Inflammatory macrophage treated with lipopolysaccharide for 4 hours (primary cell): ENCODE measurements at places on chromosomes 1 and 21.
A peak's percentile ranks its signal among the peaks of the same experiment; 100 is the strongest.

DNA sequence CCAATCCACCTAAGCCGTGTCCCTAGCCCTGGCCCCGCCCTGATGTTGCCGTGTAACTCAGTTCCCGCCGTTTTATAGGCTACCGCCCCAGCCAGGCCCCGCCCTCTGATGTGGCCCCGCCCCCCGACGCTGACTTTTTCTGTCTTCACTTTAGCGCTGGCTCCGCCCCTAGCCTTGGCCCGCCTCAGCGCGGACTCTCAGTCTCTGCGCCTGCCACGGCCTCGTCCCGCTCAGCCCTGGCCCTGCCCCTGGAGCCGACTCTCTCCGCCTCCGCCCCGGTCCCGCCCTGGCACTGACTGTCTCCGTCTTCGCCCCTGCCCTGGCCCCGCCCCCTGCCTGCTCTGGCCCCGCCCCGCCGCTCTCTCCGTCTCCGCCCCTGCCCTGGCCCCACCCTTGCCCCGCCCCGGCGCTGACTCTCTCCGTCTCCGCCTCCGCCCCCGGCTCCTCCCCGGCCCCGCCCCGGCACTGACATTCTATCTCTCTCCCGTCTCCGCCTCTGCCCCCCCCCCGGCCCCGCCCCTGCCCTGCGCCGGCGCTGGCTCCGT is 5.2 kb downstream of the MATN1 start:
- DNase-seq, result peak; percentile 99

GRCh38 chr1:60280819-60281218 is 207.2 kb upstream of the C1orf87 start:
- DNase-seq, result no peak

DNA sequence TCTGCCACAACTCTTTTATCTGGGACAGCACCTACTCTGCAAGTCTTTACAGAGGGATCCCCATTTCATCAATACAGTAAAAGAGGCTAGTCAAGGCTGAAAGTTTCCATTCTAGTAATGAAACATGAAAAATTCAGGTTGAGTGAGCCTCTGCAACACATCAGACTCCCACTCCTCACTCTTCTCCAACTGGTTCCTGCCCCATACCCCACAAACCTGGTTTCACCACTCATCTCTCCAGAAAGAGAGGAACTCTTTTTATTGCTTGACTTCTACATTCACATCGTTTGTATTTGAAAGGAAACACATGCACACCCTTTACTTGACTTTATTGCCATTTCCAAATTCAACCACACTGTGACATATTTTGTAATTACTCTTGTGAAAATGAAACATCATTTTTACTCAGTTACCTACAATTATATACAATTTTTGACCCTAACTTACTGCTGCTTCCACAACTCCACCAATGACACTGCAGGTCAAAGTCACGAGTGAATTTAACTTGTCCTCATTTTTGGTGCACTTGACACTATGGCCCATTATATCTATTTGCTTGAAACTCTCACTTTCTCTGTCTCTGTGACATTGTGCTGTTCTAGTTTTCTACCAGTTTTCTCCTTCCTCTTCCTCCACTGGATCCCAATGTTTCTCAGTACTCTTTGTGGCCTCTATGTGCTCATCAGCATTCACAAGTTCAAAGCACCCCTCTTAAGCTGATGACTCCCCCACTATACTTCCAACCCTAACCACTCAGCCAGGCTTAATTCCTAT is 8.0 kb downstream of the STX6 start:
- DNase-seq, result peak; percentile 74

DNA sequence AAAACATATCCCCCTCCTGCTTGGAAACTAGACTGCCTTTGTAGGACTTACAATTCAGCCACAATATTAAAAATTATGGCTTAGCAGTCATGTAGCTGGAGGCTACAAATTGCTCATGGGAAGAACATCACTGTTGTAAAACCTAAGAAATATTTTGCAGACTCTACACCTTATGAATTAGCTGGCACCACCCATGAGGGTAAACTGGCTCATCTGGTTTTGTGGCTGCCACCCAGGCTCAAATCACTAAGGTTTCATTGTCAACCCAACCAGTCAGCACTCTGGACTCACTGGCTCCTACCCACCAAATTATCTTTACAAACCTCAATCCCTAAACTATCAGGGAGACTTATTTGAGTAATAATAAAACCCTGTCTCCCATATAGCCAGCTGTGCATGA is 100.7 kb upstream of the OLFM3 start:
- DNase-seq, result no peak

DNA sequence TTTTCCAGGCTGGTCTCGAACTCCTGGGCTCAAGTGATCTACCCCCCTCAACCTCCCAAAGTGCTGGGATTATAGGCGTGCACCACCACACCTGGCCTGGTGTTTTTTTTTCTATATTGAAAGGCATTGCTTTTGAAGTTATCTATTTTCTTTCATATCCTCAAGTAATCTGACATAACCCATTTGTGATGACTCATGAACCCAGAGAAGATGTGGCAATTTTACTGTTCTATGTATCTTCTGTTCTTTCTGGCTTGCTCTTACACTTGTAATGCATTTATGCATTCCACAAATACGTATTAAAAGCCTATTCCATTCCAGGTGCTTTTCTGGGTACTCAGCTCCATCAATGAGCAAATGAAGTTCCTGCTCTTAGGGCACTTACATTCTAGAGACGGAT is 29.9 kb upstream of the ERRFI1 start:
- DNase-seq, result peak; percentile 64

GRCh38 chr1:118947790-118948189 is 40.4 kb downstream of the TBX15 start:
- DNase-seq, result no peak

- no peak for DNase-seq
These were observed 21.0 kb downstream of the RSPH1 start for GRCh38 chr21:42475036-42475435.

GRCh38 chr1:55505326-55505725 is 290.2 kb upstream of the USP24 start:
- no peak for DNase-seq

DNA sequence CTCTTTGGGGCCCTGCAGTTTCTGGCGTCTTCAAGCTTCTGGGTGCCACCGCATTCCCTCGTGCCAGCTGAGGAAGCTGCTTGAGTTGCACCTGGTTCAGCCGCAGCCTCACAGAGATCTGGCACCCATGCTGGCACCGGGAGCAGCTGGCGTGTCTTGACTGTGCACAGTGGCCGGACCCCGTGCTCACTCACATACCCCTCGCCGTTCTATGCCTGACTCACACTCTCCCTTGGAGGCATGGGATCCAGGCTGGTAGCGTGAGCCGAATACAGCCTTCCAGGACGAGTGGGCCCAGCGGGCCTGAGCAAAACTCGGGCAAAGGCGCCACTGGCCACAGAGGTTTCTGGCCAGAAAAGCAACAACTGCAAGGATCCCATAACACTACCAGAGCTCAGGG is 8.6 kb upstream of the MTR start:
- no peak for DNase-seq

- DNase-seq, result no peak
These were observed 4.7 kb upstream of the SYNJ1 start for GRCh38 chr21:32732544-32732943.

GRCh38 chr1:185308126-185308525 is 8.9 kb downstream of the IVNS1ABP start:
- no peak for DNase-seq

- DNase-seq, result no peak
These were observed 56.4 kb downstream of the TGFB2 start for GRCh38 chr1:218401441-218401997.

DNA sequence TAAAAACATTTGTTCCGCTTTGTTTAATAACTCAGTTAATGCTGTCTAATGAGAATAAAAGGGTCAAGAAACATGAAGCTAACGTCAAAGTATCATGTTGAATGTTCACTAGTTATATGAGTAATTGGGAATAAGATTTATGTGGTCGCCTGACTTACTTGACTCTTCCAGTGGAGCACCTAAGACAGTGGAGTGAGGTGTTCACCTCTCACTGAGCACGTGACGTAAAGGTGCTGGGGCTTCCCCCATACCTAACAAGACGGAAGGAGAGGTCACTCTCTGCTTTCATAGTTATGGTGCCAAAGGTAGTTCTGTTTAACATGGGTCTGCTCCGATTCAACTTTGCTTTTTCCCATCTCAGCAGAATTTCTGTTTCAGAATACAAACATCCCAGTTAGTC is 686 bp downstream of the KMO start:
- DNase-seq, result peak; percentile 66

DNA sequence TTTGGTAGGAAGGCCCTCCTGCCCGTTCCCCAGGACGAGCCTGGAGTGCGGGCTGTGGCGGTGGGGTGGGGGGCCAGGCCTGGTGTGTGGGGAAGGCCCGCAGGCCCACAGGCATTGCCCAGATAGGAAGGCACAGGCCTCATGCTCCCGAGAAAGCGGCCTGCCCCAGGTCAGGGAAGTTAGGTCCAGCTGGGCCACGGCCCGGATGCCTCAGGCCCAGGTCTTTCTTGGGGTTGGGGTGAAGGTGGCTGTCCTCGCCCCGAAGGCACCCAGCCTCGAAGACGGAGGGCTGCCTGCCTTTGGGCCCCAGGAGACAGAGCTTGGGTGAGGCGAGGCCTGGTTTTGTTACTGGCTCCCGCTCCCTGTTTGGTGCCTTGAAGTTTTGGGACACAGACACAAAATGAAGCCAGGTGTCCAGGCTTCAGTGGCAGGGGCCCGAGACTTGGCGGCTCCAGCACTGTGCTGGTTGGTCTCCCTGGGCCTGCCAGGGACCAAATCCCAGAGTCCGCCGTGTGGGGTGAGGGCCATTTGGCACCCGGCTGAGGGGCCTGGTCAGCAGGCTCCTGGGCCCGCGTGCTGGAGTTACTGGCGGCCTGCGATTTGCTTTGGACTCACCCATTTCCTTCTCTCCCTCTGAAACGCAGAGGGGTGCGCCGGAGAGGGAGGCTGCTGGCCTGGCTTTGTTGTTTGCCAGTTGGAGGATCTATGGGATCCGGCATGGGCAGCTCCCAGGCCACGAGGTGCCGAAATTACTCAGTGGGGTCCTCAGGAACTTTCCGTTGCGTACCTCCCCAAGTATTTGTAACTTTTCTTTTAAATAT is 2.0 kb downstream of the SKI start:
- DNase-seq, result no peak

- DNase-seq, result no peak
These were observed 62.3 kb upstream of the ETV3 start for GRCh38 chr1:157200451-157200850.

DNA sequence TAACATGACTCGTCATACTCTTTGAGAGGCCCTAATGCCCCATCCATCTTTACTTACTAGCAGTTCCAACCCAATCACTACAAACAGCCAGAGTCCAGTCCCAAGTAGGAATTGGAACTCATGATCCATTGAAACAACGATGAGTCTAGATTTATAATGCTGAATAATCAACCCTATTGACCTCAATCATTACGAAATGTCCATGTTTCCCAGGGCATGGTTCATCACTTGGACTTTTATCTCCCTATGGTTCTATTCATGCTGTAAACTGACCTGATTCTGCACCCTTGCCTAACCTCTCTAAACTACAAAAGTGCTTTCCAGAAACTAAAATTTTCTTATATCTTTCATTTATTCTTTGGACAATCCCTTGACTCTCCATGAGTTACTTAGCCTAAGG is 840.0 kb upstream of the B3GALT2 start:
- DNase-seq, result no peak

DNA sequence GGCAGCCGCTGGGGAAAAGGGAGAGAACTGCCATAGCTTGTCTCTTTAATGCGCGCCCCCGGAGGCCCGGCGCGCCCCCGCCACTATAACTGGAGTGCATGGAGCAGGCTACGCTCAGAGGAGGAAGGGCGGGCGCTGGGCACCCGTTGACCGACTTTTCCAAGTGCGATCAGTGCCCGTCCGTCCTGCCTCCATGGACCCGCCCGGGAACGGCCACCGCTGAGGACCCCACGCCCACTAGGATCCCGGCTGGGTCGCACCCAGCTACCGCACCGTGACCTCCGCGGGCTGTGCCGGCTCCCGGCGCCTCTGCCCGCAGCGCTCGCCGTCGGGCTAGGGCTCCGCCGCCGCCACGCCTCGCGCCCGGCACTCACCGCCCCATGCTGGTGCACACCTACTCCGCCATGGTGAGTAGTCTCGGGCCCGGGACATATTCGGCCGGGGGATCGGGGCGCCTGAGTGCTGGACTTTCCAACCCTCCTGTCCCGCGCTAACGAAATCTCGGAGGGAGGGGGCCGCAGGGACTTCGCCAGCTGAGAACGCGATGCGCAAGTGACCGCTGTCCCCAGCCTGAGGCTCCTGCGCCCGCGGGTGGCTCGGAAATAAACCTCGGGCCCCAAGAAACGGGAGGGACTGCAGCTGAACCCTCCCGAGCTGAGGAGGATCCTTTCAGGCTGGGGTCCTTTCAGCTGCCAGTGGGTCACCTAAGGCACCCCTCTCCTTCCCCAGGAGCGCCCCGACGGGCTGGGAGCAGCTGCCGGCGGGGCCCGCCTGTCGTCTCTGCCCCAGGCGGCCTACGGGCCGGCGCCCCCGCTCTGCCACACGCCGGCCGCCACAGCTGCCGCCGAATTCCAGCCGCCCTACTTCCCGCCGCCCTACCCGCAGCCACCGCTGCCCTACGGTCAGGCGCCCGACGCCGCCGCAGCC is at the start of gene TFAP2E:
TFAP2E (plus strand) TSS at position 117 of the 927 bp plus-strand sequence; CDS start at position 381, 264 bp downstream.
- DNase-seq, result peak; percentile 49

DNA sequence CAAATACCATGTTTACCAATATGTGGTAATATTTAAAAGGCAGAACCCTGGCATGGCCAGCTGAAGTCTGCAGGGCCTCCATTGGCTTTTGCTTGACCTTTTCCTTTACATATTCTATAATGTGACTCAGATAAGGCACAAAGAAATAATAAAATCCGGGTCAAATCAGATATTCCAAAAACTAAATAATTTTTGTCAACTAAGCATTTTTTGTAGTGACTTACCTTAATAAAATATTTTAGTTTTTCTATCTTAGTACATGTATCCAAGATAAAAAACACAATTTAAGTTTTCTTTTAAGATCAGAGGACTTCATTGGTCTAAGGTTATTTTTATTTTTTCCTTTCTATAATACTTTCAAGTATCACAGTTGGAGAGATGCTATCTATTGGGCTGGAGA is 179.4 kb upstream of the ADAMTS5 start:
- DNase-seq, result no peak

GRCh38 chr1:239228451-239228850 is 157.9 kb upstream of the CHRM3 start:
- DNase-seq, result no peak

- DNase-seq, result no peak
These were observed 22.6 kb downstream of the ANKRD13C start for GRCh38 chr1:70331962-70332361.

DNA sequence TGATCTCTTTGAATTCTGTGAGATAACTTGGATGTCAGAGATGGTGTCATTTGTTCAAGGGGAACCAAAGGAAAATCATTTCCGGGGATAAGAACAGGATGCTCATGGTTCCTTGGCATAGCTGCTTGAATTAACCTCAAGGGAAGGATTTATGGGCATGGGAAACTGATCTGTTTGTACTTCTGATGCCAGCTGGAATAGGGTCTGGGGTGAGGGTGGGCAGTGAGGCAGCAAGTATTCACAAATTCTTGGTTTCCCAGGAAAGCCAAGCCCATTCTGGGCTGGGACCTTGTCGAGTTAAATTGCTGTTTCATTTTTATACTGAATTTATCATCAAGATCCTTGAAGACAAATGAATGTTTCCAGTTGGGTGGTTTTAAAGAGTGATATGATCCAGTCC is 14.1 kb downstream of the INTS3 start:
- DNase-seq, result no peak
